Cardiac fibroblast (primary cell): ENCODE measurements at places on chromosomes 5 and 9.
A peak's percentile ranks its signal among the peaks of the same experiment; 100 is the strongest.

- peak; percentile 43 for DNase-seq
Measured at GRCh38 chr5:56110646-56111403, 116.1 kb upstream of the IL6ST start.

GRCh38 chr9:26950521-26950920, 3.5 kb upstream of the PLAA start:
- DNase-seq: peak; percentile 9

DNA sequence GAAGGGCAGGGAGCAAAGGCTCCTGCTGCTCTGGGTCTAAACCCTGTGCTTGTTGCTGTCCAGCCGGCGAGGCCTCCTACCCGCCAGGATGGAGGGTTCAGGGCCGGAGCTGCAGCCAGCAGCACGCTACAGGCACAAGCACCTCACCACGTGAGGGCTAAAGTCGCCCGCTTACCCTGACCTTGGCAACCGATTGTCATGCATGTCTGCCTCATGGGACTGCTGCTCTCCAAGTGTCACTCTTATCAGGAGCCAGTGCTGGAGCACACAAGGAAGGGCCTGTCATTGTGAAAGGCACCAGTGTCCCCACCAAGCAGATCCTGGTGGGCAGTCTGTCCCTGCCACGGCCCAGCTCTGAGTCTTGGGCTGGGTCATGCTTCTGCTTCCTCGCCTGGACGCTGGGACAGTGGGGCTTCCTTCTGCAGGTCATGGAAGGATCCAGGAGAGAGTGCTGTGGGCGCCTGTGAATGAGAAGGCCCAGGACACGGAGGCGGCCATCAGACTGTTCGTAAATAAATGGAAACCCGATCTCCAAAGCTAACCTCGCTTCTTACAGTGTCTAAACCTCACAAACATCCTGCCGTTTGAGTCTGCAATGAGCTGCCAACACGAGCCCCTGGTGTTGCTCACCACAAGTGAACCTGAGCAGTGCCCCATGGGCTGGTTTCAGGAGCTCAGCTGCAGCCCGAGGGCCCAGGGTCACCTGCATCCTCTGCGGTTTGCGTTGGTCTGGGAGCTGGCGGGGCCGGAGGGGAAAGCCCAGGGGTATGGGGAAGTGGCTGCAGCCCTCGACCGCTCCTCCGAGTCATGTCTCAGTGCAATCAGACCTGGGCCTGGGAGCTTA, 58.2 kb upstream of the RXRA start:
- DNase-seq: no peak

GRCh38 chr5:53515988-53516387, 35.6 kb downstream of the FST start:
- no peak for DNase-seq

- DNase-seq: peak; percentile 94
Measured at GRCh38 chr9:128554155-128554862, 1.9 kb downstream of the SPTAN1 start.

DNA sequence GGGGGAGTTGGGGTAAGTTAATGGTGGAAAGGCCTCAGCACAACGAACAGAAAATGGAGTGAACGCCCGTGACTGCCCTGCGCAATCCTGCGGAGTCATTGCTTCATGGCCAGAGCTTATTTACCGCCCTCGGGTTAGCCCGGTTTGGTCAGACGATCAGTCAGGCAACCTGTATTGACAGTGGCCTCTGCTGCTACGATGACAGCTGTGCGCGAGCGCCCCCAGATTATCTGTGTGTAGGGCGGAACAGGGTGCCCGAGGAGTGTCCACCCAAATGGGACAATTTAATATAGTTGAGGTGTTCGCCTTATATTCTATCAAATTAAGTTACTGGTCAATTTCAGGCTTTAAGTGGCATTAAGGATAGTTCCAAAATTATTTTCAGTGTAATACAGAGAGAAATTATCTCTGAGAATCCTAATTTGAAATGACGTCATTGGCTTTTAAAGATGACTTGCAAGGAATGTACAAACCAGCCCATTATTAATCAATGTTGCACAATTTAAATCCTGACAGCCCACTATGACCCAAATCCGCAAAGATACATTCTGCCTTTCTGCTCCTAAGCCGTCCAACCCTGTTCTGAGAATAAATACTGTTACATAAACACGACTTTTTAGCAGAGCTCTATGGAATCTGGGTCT, 879 bp upstream of the UBQLN1 start:
- peak; percentile 61 for DNase-seq

DNA sequence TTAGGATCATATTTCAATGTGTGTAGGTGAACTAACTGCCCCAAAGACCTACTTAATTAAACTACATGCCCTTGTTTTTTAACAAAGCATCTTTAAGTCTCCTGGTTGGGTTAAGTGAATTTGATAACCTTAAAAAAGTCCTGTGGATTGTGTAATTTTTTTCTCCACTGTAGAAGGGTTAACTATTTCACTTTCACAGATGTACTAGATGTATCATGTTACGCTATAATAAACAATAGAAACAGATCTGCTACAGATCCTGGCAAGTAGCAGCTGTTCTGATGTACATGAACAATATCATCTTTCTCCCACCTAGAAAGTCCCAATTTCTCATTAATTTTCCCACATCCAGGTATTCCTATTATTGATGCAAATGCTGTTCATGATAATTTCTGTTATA, 18.9 kb downstream of the KIF24 start:
- no peak for DNase-seq

DNA sequence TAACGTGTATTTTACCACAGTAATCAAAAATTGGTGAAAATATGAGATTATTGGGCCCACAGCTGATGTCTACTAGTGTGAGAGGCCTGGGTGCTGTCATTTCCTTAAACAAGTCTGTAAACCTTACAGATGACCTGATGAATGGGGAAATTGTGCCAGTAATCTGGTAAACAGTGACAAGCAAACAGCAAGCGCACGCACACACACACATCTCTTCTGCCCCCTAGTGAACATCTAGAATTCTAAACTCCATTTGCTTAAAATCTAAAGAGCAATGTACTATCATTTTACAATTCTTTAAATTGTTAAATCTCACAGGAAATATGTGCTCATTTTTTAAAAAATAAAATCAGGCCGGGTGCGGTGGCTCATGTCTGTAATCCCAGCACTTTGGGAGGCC, 7.5 kb upstream of the RAPGEF1 start:
- DNase-seq: peak; percentile 81

DNA sequence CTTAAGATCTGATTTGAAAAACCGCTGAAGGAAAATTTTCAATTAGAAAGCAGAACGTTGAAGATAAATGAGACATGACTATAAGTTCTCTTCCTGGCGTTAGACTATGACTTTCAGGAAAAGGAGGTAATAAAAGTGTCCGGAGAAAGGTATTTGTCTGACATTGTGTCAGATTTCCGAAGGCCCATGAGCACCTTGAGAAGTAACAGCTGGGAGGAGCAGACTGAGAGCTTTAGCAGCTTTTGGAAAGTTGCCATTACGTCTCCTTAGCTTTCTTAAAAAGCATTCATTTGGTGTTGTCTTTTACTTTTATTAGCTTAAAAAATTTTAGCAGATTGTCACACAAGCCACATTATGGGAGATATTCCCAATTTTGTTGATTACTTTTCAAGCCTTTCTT, 363.5 kb downstream of the NDUFS4 start:
- DNase-seq: peak; percentile 27

- DNase-seq: no peak
Measured at GRCh38 chr9:27528886-27529315, 713 bp downstream of the MOB3B start.

- no peak for DNase-seq
Measured at GRCh38 chr5:169935762-169936161, 44.5 kb downstream of the INSYN2B start.

DNA sequence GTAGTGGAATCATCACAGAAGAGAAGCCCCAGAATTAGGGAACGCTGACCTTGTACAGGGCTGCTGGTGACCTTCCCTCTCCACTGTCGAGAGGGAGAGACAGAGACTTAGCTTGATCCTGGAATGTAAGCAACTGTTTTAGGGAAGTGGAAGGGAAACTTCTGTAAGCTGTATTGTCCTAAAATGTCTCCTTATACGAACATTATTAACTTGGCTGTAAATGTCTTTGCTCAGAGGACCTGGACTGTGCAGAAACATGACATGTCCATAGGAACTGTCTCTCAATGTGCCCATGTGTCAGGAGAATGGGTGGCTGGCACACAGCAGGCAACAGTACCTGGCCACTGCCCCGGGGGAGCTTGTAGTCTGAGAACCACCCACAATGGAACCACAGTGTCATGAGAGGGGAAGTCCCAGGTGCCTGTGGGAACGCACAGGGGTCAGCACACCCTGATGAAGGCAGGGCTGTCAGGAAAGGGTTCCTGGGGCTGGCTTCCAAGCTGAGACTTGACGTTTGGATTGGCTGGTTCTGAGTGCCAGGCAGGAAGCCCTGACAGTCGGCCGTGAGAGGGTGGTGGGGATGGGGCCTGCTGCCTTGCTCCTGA, 34.0 kb downstream of the DAP start:
- no peak for DNase-seq

GRCh38 chr9:86285261-86285660, 2.9 kb upstream of the ISCA1 start:
- DNase-seq: no peak

- no peak for DNase-seq
Measured at GRCh38 chr9:13070612-13071595, 208.6 kb downstream of the MPDZ start.

DNA sequence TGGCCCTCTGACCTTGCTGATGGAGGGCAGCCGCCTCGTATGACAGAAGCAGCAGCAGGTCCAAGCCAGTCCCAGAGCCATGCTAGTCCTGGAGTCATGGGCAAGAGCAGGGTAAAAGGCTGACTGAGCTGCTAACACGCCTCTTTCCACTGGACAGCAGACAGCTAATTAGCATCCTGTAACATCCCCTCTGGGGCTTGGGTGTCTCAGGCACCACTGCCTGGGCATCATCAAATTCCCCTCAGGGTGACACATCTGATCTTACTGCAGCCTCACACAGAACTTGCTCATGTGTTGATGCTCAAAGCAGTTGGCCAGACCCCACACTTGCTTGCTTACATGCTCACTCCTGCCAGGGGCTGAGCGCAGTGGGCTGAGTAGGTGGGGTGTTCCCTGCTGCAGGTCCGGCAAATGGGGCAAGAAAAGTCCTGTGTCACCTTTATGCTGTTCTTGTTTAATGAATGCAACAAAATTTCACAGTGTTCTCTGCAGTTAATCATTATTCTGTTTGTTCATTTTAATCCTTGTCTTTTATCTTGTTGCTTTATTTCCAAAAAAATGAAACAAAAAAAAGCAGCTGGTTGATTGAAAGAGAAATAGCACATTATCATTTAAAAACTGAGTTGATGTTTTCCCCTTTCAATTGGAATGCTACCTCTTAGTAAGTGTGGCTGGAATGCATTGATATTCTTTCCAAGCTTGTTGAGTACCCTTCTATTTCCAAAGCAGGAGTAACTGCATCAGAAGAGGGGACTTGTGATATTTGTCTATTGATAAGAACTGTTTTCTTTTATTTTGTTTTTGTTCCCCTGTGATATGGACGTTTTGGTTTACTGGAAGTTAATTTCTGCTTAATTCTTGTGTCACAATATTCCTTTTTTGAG, 254.1 kb downstream of the CDH18 start:
- DNase-seq: no peak

GRCh38 chr5:97840643-97841042, 657.6 kb upstream of the RIOK2 start:
- DNase-seq: peak; percentile 64

- DNase-seq: no peak
Measured at GRCh38 chr9:114860187-114860586, 54.3 kb upstream of the TNFSF15 start.

DNA sequence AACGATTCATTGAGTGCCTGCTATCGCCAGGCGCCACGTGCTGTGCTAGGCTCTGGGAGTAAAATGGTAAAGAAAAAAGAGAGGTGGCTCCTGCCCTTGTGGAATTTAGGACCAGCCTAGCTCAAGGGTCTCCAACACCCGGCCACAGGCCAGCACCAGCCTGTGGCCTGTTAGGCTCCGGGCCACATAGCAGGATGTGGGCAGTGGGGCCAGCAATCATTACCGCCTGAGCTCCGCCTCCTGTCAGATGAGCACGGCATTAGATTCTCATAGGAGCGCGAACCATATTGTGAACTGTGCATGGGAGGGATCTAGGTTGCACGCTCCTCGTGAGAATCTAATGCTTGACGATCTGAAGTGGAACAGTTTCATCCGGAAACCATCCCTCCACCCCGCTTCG, 1.5 kb downstream of the RMRP start:
- no peak for DNase-seq

GRCh38 chr9:133602277-133602676, 6.9 kb downstream of the FAM163B start:
- no peak for DNase-seq

DNA sequence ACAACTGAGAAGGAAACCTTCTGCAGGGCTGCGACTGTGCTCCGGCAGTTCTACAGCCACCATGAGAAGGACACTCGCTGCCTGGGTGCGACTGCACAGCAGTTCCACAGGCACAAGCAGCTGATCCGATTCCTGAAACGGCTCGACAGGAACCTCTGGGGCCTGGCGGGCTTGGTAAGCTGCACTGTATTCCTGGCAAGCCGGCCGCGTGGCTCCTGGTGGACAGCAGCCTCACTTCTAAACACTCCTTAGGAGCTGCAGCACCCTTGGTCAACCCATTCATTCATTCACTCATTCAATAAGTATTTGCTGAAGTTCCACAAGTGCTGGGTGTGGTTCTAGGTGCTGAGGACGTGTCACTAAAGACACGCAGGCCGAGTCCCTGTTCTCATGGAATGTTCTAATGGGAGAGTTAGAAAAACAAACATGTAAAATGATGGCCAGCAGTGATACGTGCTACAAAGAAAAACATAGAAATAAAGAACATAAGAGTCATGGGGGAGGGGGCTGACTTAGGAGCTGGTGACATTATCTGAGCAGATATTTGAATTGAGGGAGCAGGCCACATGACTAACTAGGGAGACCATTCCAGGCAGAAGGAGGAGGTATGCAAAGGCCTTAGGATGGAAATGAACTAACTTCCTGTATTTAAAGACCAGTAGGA, 6.1 kb downstream of the IL4 start:
- no peak for DNase-seq

DNA sequence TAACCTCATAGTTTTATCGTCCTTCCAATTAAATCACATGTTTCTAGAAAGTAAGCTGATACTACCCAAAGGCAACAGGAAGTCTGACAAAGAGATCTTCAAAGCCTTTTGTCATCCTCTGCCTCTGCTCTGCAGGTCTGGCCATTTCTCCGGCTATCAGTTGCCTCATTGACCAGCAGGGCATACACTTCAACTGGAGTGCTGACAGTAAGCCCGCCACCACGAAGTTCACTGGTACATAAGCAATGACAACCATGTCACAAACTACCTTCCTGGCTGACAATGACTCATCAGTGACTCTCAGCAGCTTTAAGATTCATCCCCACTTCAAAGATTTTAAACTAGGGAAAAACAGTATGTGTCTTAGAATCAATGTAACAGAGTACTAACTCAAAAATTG, 20.6 kb downstream of the SPTLC1 start:
- DNase-seq: peak; percentile 24

- peak; percentile 100 for DNase-seq
Measured at GRCh38 chr9:16705111-16705604, 165.3 kb downstream of the BNC2 start.

- DNase-seq: no peak
Measured at GRCh38 chr9:112145886-112146285, 29.2 kb downstream of the SUSD1 start.
